ENCODE measurements at places on chromosomes 2 and 18.

GRCh38 chr2:109662889-109663288 lies 48.7 kb downstream of the SOWAHC start:
- DNase-seq = no peak

- no peak for DNase-seq
These were observed 81.1 kb upstream of the CAVIN2 start for GRCh38 chr2:191927991-191928390.

GRCh38 chr2:10385933-10386773 lies 62.0 kb downstream of the ODC1 start:
- no peak for DNase-seq

DNA sequence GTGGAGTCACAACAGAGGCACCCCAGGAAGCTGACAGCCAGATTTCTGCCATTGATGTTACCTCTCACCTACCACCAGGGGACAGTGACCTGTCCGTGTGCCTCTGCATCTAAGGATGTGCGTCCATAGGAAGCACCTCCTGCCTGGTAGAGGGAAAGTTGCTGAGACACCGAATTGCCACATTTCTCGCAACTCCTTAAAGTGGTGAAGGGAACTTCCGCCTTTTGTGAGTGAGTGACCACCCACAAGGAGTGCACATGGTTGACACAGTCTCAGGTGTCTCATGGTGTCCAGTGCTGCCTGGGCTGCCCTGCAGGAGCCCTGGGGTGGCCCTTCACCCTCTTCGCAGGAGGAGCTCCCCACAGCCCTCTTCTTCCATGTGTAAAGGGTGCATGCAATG lies 201.8 kb downstream of the GBX2 start:
- DNase-seq = no peak

GRCh38 chr2:127197475-127198385 lies 22.4 kb downstream of the CYP27C1 start:
- peak; percentile 69 for DNase-seq

DNA sequence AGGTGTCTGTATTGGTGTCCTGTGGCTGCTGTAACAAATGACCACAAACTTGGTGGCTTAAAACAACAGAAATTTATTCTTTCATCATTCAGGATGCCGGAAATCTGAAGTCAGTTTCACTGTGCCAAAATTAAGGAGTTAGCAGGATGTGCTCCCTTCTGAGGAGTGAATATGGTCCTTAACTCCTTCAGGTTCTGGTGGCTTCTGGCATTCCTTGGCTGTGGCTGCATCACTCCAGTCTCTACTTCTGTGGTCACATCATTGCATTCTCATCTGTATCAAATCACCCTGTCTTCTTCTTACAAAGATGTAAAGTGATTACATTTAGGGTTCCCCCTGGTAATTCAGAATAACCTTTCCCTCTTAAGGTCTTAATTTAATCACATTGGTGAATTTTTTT lies 12.6 kb downstream of the GPD2 start:
- DNase-seq = no peak

DNA sequence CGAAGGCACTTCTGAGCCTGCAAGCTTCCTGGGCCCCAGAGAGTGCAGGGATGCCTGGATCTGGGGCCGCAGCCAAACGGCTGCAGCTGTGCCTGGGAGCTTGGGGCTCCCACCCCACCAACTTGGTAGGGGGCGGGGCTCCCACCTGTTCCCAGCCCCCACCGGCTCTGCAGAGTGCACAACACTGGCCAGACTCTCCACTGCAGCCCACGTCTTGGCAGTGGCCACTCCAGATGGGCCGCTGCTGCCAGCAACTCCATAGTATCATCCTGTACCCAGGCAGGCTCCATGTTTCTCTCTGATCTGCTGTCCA lies 9.9 kb downstream of the DYSF start:
- no peak for DNase-seq

DNA sequence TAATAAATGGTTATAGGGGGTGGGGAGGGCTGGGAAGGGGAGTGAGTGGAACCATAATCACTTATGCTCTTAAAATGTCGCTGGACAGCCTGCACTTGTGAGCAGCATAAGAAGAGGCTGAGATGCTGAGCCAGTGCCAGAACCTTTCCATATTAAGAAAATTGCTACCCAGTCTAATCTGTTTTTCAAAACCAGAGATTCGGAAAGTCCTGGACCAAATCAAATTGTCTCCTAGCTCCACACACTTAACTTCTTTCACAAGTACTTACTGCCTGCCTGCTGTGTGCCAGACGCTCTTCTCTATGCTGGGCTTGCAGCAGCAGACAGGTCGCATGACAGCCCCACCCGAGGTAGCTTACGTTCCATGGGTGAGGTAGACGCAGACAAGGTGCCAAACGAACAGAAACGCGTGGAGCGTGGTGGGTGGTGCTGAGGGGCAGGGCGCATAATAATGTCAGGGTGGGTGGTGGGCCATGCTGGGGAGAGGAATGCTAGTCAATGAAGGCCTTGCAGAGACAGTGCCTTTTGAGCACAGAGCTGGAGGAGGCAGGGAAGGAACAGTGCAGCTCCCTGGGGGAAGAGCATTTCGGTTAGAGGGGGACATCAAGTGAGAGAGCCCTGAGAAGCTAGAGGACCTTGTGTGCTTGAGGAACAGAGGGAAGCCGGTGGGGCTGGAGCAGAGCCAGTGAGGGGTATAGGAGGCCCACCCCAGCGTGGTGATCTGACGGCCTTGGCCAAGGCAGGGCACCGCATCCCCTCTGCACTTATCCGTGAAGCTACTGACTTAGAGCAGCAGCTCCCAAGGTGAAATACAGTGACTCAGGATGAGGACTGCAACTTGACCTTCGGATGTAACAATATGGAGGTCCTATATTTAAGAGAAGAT lies 123.5 kb upstream of the DAPL1 start:
- no peak for DNase-seq

- no peak for DNase-seq
These were observed 129.8 kb upstream of the SOX11 start for GRCh38 chr2:5562426-5562825.

DNA sequence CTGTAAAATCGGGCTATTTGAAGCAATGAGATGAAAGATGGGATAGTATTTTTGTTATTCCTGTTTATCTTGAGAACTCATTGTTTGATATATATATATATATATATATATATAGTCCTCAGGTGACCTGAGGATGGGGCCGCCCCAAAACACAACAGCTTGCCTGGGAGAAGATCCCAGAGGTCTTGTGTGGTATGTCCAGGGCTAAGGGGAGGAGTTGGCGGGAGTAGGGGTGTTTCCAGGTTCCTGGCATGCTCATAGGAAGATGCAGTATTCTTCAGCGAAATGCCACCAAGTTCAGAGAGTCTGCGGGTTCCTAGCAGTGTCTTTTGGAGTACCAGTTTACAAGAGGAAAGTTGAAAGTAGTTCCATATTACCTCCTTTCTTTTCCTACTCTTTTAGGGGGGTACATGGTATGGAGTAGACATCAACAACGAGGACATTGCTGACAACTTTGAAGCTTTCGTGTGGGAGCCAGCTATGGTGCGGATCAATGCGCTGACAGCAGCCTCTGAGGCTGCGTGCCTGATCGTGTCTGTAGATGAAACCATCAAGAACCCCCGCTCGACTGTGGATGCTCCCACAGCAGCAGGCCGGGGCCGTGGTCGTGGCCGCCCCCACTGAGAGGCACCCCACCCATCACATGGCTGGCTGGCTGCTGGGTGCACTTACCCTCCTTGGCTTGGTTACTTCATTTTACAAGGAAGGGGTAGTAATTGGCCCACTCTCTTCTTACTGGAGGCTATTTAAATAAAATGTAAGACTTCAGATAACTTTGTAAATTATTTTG lies 18.3 kb downstream of the CCT7 start:
- DNase-seq = no peak

GRCh38 chr2:101140978-101141655 lies 10.1 kb downstream of the TBC1D8 start:
- no peak for DNase-seq

DNA sequence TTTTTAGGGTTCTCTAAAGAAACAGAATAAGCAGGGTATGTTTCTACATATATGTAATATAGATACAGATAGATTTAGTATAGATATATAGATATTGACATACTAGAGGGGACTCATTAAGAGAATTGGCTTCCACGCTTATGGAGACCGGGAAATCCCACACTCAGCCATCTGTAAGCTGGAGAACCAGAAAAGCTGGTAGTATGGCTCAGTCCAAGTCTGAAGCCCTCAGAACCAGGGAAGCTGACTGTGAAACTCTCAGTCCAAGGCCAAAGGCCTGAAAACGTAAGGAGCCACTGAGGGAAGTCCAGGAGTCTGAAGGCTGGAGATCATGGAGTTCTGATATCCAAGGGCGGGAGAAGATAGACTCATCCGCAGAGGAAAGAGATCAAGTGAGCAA lies 441.3 kb upstream of the CDH20 start:
- DNase-seq = no peak

DNA sequence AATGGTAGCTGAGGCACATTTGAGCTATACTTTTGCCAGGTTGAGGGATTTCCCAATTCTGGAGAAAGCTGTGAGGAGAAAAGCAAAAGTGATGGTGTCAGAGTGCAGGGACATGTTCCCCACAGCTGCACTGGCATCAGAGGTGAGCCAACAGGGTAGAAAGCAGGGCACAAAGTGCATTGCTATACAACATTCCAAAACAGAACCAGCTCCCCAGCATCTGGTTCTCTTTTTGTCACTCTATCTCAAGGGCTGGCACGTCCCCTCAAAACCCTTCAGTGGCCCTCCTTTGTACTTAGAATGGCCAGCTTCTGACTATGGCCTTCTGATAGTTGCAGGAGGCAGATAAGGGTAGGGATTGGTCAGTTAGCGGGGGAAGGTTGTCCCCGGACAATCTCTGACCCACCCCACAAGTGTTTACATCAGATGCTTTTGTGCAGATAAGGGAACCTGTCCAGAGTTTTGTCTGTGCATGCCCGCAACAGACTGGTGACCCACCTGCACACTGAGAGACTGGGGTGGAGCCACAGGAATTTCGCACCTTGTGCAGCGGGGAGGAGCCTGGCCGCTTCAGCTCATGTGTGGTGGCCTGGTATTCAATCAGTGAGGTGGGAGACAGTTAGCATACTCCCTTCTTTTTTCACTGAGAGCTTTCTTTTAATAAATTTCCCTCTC lies 31.0 kb upstream of the TMEM17 start:
- no peak for DNase-seq

DNA sequence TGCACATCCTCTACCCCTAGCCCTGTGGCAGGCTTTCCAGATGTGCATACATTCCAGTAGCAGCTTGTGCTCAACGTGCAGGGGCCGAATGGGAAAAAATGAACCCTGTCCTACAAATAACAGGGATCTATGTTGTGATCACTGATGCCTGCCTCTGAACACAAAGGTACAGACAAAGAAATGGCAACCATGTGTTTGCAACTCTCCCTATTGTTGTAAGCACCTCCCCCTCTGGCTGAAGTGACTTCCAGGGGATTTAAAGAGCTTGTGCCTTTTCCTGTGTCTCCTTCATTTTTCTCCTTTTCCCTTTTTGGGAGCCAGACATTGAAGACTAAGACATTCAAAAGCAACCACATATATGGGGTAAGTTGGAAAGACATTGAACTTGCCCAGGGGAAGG lies 21.6 kb downstream of the ARHGAP25 start:
- DNase-seq = no peak

GRCh38 chr18:52394602-52395001 lies 54.6 kb downstream of the DCC start:
- DNase-seq = no peak

DNA sequence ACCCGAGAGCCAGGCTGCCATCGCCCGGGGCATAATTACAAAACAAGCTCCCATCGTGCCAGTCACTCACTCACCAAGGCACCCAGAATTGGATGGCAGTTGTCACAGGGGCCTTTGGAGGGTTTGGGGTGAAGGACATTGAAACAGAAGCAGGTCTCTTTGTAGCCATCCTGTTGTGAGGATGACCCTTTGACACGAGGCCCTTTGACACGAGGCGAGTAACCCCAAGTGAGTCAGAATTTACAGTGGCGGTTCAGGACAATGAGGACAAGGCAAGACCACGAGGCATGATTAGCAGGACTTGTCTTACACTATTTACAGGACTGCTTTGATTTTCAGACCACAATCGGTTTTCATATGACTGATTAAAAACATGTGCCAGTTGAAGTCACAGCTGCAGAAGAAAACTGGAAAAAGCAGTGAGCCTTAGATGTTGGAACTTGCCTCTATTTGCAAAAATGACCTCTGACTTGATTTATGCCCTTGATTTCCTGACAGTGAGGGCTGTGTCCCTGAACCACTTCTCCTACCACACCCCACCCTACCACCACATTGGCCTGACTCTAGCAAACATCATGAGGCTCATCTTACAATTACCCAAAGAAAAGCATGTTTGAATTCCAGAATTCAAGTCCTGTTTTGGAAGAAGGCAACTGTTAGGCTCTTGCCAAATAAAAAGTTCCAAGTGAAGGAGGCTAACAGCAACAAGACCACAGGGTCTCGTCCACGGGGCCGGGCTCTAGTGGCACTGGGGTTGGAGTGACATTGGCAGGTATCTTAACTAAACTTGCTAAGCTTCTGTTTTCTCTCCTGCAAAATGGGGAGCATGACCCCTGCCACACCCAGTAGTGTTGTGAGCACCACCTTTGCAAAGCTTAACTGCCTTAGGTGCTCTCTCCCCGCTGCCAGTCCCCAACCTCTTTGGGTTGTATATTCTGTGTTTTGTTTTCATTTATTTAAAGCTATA lies 64.4 kb upstream of the FOSL2 start:
- DNase-seq = no peak

DNA sequence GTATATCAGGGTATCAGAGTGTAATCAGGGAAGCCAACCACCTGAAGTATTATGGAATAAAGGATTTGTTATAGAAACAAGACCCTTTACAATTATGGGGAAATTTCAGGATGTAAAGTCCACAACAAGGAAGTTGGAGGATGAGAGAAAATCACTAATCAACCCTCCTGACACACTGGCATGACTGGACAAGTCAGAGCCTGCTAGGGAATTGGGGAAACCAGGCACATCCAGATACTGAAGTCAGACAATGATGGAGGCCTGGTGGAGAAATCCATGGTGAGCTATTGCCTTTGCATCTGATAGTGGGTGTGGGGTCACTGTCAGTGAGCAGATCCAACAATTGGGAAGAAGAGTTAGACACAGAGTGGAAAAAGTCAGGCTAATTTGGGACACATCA lies 158.8 kb upstream of the FBXO11 start:
- DNase-seq = no peak

DNA sequence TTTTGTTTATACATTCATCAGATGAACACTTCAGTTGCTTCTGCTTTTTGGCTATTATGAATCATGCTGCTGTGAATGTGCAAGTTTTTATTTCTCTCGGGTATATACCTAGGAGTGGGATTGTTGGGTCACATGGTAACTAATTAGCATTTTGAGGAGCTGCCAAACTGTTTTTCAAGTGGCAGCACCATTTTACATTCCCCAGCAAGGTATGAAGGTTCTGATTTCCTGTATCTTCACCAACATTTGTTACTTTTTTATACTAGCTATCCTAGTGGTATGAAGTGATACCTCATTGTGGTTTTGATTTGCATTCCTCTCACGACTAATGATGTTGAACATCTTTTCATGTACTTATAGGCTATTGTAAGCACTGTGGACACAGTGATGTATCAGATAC lies 53.9 kb downstream of the DYNC1I2 start:
- DNase-seq = no peak
